ENCODE measurements at places on chromosomes 2 and 18.

DNA sequence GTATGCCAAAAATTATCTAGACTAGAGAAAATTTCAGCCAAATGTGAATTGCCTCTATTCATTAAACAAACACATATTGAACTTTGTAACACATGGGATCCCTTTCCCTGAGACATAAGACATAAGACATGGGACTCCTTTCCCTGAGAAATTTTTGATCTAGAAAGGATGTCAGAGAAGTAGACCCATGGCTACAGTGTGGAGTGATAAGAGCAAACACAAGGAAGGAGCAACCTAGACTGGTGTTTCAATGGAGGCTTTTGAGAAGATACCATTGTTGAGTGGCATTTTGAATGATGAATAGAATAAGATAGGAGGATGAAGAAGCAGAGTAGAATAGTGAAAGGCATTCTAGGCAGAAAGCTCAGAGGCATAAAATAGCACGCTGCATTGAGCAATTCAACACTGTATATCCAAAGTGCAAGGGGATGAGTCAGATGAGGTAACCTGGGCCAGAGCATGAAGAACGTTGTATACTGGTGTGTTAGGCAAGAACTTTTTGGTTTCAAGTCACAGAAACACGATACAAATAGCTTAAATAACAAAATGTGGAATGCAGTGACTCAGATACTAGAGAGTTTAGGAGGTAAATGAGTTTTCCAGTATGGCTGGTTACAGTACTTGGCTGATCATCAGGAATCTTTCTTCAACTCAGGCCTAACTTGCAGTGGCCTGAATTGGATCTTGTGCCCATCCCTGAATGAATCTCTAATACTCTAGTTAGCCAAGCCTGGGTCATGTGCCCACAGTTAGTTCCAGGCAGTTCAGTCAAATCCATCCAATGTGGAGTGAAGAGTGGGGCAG, 129.8 kb upstream of the TANK start:
- no peak for DNase-seq

DNA sequence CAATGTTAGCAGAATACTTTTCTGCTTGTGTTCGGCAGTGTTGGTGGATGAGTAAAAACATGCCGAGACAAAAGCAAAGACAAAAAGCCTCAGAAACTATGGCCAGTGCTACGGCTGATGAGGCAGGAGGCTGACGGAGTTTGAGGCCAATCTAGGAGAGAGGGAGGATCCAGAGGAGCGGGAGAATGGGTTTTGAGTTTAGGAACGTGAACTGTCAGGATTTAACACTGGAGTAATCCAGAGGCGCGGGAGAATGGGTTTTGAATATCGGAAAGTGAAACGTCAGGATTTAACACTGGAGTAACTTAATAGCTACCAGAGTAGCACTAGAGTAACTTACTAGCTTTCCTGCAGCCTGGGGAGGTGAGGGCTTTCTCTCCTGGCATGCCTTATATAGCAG, 37.4 kb downstream of the LYPD6B start:
- no peak for DNase-seq

DNA sequence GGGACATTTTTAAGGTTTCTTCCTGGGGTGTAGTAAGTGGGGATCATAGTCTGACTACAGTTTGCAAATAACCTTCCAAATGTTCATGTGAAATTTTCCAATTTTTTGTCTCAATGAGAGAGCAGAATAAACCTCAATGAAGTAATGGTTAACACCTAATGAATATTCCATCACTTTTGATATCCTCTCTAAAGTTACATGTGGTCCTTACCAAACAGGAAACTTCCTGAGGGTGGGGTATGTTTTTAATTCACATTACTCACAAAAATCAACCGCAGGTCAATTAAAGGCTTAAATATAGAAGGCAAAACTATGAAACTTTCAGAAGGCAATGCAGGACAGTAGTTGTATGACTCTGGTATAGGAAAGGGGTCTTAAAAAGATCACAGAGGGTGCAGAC, 13.2 kb downstream of the ZNF407 start:
- no peak for DNase-seq

DNA sequence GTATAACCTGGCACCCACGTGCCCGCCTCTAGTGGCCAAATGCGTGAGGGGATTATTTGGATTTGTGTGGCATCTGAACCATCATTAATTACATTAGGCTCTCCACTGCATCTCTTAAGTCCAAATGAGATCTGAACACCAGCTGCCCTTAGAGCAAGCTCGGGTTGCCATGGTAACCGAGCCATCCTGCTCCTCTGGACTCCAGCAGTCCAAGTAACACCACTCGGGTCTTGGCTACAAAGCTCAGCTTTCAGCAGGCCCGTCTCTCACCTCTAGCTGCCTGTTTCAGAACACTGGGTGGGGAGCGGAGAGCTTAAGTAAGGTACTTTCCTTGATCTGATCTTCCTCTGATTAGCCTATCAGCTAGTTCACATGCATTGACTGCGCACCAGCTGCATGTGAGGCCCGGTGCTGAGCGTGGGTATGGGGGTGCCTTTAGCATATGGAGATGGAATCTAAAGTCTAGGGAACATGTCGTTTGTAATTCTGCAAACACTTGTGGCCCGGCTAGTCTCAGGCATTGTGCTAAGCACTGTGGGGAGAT, 14.1 kb upstream of the CYS1 start:
- no peak for DNase-seq

DNA sequence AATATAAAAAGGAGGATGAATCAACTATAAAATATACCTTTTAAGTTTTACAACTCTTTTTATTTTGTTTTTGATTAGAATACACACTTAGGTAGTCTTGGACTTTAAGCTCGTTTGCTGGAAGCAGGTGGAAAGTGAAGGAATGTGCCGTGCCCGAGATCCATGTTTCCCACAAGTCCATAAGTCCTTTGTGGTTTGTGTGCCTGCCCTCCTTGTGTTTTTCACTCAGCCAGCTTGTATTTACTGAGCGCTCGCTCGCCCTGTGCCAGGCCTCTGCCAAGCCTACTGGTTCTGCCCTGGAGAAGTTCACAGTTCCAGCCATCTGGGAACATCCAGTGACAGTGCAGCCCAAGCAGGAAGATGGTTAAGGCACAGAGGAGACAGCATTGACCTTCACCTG, 142.6 kb downstream of the MGAT5 start:
- no peak for DNase-seq

DNA sequence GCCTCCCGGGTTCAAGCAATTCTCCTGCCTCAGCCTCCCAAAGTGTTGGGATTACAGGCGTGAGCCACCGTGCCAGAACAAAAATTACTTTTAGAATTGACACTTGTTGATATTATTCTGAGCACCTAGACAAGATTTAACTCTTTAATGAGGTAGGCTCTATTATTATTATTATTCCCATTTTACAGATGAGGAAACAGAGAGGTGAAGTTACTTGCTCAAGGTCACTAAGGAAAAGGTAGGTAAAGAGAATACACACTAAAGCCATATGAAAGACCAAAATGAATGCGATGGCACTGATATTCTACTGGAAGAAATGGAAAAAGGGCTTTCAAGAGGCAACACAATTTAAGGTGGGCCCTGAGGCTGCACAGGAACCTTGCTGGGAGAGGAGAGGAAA, 73.8 kb upstream of the ZFP36L2 start:
- DNase-seq: no peak

- no peak for DNase-seq
These were observed 112.8 kb downstream of the ANTXR1 start for GRCh38 chr2:69125816-69126215.

GRCh38 chr18:31624892-31625640, 33.4 kb downstream of the TTR start:
- no peak for DNase-seq
